Stimulated activated CD4-positive, alpha-beta T cell treated with anti-CD3 and anti-CD28 coated beads, Interleukin-2, amount 100 ng/mL, for 24 hours (primary cell): ENCODE measurements at places on chromosomes 1 and 21.

GRCh38 chr1:63458750-63459149 is 64.3 kb downstream of the ITGB3BP start:
- DNase-seq = no peak

DNA sequence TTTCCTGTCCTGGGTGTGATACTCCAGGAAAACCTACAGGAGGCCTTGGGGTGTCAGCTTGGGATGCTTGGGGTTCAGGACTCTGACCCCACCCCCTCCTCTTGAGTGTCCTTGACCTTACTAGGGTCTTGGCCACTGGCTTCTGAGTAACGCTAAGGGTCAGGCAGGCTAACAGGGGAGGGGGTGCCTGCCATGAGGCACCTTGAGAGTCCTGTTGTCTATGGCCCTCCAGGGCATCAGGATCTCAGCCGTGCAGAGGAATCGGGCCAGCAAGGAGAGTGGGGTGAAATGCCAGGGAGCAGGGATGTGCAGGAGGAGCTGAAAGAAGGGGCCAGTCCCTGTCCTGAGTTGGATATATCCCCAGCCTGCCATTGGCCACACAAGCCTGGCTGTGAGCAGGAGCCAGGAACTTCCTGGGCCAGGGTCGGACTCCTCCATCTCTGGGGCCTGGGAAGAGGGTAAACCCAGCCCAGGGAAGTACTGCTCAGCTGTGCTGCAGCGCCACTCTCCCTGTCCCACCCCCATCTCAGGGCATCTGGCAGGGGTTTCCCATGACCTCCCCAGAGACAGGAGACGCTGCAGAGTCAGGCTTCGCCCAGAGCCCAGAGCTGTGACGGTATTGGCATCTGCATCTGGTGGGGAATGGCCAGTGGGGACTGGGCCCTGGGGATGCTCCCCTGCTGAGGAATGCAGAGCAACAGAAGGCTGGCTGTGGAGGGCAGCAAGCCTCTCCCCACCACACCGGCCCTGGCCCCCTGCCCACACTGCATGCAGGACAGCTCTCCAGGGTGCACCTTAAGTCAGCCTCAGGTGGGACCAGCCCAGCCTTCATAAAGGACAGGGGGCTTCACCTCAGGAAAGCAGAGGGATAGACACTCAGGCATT is 6.3 kb downstream of the KIF21B start:
- no peak for DNase-seq

DNA sequence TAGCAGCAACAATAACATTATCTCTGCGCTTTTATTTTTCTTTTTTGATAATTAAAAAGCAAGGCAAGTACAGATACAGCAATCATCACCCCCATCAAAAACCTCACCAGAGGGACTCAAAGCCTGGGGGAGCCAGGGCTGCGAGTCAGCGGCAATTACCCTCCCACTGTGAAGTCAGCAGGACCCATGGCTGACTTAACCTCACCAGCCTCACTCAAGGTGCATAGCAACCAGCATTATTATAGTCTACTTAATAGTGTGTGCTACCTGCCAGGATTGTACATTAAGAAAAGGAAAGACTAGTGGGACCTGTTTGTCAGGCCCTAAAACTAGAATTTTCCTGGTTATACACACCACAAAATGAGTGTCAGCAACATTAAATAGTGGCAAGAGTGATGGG is 28.9 kb upstream of the SERBP1 start:
- no peak for DNase-seq

DNA sequence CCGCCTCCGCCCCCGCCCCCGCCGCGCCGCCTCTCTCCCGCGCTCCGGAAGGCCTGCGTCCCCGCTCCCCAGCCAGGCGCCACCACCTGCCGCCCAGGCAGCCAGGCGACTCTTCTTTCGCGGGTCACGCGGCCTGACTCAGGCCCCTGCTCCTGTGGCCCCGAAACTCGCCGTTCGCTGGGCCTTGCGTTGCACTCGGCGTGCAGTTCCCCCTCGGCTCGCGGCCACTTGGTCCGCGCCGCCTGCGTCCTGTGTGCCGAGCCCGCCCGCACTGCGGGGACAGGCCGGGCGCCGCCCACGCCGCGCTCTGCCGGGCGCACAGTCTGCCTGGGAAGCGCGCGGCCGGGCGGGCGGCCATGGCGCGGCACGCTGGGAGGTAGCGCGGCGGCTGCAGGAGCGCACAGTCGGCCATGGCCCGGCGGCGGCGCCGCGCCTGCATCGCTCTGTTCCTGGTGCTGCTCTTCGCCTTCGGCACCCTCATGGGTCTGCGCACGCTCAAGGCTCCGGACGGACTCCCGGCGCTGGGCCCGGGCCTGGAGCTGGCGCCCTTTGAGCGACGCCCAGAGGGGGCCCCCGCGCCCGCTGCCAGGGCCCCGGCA is at the start of gene MANEAL:
Gene MANEAL (plus strand): TSS at position 75 of the 599 bp plus-strand sequence. CDS start 336 bp downstream, at position 411.
- DNase-seq = peak; percentile 52

DNA sequence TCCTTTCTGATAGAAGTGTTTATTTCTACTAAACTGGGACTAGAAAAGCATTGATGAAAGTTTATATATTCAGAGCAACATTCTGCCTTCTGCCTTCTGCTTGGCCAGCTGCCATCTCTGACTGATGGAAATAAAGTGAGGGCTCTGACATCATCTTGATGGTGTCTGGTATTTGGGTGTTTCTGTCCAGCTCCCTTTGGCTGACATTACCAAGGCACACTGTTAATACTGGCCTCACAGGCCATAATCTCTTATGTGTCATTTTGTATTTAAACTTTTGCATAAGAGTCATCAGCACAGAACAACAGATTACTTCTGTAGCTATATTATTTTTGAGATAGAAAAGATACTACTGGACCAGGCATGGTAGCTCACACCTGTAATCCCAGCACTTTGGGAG is 216.9 kb downstream of the RYR2 start:
- no peak for DNase-seq

DNA sequence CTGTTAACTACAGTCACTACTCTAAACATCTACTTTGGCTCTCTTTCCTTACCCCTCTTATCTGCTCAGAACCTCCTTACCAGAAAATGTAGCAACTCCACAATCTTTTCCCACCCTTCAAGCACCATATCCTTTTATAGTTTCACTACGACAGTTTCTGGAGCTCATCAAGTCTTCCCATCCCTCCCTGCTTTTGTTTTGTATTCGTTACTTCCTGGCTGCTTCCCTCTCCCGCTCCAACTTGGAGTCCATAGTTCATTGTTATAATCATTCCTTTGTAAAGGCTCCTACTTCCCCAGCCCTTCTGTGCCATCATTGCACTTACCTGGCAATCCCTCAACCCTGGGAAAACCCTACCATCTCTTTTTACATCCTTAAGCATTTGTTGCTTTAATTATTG is 18.0 kb downstream of the MPZL1 start:
- no peak for DNase-seq

DNA sequence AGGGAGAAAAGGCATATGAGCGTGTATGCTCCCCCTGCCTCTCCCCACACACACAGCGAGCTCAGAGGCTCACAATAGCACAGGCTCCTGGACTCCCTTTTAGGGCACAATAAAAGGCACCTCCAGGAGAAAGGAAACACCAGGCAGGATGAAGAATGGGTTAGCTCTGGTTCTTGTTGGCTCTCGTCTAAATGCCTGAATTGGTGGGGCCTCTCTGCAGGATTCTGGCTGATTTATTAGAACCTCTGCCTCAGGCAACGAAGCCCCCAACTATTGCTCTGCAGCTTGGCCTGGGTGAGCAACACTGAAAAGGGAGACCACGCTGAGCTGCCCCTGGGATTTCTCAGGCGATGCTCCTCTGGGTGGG is 590.9 kb upstream of the PLXNA2 start:
- no peak for DNase-seq

GRCh38 chr1:164296172-164296571 is 262.8 kb upstream of the PBX1 start:
- DNase-seq = no peak

GRCh38 chr1:76294482-76295194 is 220.1 kb downstream of the ST6GALNAC3 start:
- no peak for DNase-seq

DNA sequence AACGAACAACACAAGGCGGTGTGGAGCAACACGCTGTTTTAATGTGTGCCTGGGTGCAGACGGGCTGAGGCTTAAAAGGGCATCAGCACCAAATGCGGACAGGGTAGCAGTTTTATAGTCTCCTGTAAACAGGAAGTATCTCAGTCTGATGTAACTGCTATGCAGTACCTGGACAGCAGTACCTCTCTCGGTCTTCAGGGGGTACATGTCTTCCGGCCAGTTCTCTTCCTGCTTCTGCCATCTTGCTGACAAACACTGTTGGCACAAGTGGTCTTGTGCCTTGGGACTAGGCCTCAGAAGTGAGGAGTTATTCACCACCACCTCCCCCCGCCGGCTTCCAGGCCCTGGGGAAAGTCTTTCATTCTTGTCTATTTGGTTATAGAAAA is 49.7 kb upstream of the APOBEC4 start:
- no peak for DNase-seq

GRCh38 chr1:18651713-18652112 is 21.1 kb downstream of the PAX7 start:
- DNase-seq = no peak

- DNase-seq = peak; percentile 83
Measured at GRCh38 chr1:27556781-27557595, 47.0 kb downstream of the AHDC1 start.

DNA sequence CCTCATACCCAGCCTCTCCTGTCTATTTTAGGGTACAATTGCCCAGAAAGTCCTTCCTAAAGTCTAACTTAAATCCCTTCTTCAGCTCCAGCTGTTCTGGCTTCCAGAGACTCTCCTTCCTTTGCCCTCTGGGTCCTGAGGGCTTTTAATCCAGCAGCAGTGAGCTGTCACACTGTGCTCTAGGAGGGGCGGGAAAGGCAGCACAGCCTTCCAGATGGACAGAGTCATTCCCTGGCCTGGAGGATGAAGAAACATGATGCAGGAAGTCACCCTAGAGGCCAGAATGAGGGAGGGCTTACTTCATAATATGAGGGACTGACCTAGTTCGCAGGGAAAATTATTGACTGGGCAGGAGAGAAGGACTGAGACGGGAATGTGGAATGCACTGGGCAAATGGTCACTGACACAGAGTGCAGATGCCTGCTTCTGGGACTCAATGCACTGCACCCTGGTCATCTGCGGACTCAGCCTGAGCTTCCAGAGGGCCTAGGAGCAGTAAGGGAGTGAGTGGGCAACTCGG is 1.3 kb downstream of the SH2D2A start:
- DNase-seq = no peak

GRCh38 chr1:44947774-44948311 is 38.6 kb downstream of the EIF2B3 start:
- no peak for DNase-seq

DNA sequence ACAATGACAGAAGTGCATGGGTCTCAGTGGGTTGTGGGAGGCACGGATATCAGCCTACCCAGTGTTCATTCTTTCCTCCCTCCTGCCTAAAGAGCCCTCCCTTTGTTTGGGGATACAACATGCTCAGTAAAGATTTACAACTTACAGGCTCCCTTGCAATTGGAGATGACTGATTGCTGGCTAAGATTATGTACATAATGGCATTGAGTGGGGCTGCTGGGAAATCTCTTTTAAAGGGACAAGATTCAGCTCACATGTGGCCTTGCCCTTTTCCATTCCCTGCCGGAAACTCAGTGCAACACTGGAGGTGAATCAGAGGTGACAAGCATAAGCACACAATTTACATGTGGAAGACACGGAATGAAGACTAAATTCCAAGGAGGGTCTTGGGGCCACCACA is 83.7 kb upstream of the CHRM3 start:
- DNase-seq = no peak

GRCh38 chr1:195709821-195710220 is 898.4 kb downstream of the KCNT2 start:
- no peak for DNase-seq

GRCh38 chr1:204652497-204652896 is 33.0 kb downstream of the LRRN2 start:
- no peak for DNase-seq

DNA sequence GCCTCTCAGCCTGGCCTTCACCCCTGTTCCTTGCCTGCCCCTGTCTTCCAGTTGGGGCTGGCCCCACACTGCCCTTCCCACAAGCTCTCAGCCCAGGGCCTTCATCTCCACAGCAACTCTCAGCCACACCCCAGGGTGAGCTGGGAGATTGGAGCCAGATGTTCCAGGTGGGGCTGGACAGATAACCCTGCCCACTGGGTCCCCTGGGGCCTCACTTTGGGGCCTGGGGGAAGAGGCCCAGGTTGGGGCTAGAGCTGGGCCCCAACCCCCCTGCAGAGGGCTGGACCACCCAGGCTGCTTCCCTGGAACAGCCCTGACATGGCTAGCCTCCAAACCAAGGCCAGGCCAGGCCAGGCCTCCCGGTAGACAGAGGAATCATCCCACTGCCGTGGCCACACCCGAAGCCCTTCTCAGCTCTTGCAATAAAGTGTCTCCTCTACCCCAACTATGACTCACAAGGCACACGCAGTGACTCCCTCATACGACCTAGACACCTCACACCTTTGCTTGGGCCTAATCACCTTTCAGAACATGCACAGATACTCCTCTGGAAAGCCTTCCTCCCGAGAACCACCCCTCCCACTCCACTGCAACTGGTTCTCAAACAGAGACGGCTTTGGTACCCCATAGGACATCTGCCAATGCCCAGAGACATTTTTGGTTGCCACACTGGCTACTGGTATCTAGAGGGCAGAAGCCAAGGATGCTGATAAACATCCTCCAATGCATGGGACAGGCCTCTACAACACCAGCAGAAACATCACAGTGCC is 22.2 kb downstream of the SLC2A1 start:
- no peak for DNase-seq

GRCh38 chr1:235571482-235571881 is 67.2 kb upstream of the B3GALNT2 start:
- no peak for DNase-seq

GRCh38 chr1:164602101-164602422 is 43.1 kb downstream of the PBX1 start:
- DNase-seq = no peak

GRCh38 chr1:150876119-150876454 is 312 bp downstream of the ARNT start:
- no peak for DNase-seq

DNA sequence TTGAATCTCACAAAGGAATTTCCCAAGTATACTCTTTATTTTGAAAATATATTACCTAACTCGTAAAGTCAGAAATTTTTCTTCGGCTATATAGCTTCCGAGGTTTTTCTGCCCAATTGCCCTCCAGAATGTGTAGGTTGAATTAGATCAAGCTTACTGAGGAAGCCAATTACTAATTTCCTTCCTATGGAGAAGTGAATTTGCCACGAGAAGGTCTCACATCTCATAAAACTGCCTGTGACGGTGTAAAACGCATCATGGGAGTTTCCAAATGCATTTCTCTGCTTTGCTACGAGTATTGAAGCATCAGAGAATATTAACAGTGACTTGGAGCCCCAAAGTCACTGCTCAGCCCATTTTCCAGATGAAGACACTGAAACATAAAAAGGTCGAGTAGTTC is 262.3 kb downstream of the PTBP2 start:
- DNase-seq = no peak
